ENCODE measurements at places on chromosomes 4 and X. TPM values are rescaled to one million over a fixed set of nuclear protein-coding genes. Genes with fewer than 3 reads are reported as not detected.

Gene PRPS1
- polyA plus RNA-seq = 30.1 TPM

Gene REST
- 2.1 TPM for polyA plus RNA-seq

Gene RAB33A
- polyA plus RNA-seq = 40.4 TPM

Gene SEPSECS
- polyA plus RNA-seq = 1.4 TPM

Data from Purkinje cell (primary cell).